ENCODE measurements at places on chromosomes 11 and 22.

GRCh38 chr22:37599153-37599552, 9.5 kb upstream of the GGA1 start:
- DNase-seq, result no peak
- no peak overlapping the region for H3K27ac ChIP-seq
- no peaks in the 10 kb centered on the region for H3K36me3 ChIP-seq
- H3K4me3 ChIP-seq, result no peak overlapping the region
- H3K4me1 ChIP-seq, result no peaks in the 10 kb centered on the region

DNA sequence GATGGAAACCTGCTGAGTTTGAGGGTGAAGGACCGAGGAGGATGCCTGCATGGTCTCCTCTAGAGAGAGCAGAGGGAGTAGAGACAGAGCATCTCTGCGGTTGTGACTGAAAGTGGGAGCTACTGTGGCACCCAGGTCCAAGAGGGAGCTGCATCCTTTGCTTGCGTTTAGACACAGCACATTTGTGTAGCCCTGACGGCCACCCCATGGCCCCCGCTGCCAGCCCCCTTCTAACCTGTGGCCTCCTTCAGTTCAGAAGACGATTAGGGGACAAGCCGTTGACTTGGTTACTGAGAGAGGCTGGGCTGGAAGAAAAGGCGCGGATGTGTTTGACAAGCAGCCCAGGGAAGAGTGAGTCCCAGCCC, 690.9 kb downstream of the BRD1 start:
- DNase-seq, result no peak
- H3K4me1 ChIP-seq, result no peaks in the 10 kb centered on the region
- no peaks in the 10 kb centered on the region for H3K27me3 ChIP-seq
- no peak overlapping the region for H3K4me3 ChIP-seq
- H3K36me3 ChIP-seq, result peaks cover 8% of the 10 kb centered on the region
- no peak overlapping the region for H3K27ac ChIP-seq

GRCh38 chr11:120248551-120249278, 8.8 kb downstream of the POU2F3 start:
- H3K27me3 ChIP-seq, result 0 out of 2 replicates have a peak, but pooled peaks cover 4% of the 10 kb centered on the region
- H3K27ac ChIP-seq, result no peak overlapping the region
- H3K36me3 ChIP-seq, result no peaks in the 10 kb centered on the region
- no peak overlapping the region for H3K4me3 ChIP-seq
- no peak for DNase-seq
- H3K4me1 ChIP-seq, result peaks cover 42% of the 10 kb centered on the region

GRCh38 chr11:58530236-58530635, 22.3 kb upstream of the OR5B21 start:
- H3K36me3 ChIP-seq, result no peaks in the 10 kb centered on the region
- no peak overlapping the region for H3K4me3 ChIP-seq
- no peak overlapping the region for H3K27ac ChIP-seq
- H3K27me3 ChIP-seq, result no peaks in the 10 kb centered on the region
- no peaks in the 10 kb centered on the region for H3K4me1 ChIP-seq
- DNase-seq, result no peak

All from GM23338 (cell line).